Left lung (tissue), 14 donors: ENCODE measurements at places on chromosomes 12 and 14. TPM values are rescaled to one million over a fixed set of nuclear protein-coding genes. Genes with fewer than 3 reads are reported as not detected.
A peak's percentile ranks its signal among the peaks of the same experiment; 100 is the strongest.

GRCh38 chr12:130031571-130032189, 127.9 kb upstream of the TMEM132D start:
- DNase-seq, result no peak
- no peaks in the 10 kb centered on the region for H3K36me3 ChIP-seq
- no peak overlapping the region for H3K4me3 ChIP-seq
- no peak overlapping the region for H3K27ac ChIP-seq

DNA sequence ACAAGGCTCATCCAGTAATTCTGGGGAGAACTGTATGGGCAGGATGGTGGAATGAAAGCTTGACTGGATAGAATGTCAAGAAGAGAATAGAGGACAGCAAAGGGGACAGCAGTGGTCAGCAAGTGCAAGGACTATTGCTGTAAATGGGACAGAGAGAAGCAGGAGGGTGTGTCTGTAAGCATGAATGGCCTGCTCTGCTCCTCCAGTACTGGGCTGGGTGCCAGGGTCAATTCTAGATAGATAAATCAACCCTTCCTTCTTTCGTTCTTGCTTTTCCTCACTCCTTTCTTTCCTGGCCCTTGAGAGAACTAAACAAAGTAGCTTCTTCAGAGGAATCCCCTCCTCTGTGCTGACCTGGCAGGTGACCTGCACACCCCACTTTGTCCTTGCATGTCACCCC, 1019.2 kb downstream of the BCL11B start:
- no peaks in the 10 kb centered on the region for H3K27me3 ChIP-seq
- no peaks in the 10 kb centered on the region for H3K4me1 ChIP-seq
- no peaks in the 10 kb centered on the region for H3K36me3 ChIP-seq
- H3K4me3 ChIP-seq, result no peak overlapping the region

The BTBD6 gene
- 42.6 TPM for polyA plus RNA-seq

- no peaks in the 10 kb centered on the region for H3K4me1 ChIP-seq
- no peaks in the 10 kb centered on the region for H3K27me3 ChIP-seq
- H3K36me3 ChIP-seq, result no peaks in the 10 kb centered on the region
- H3K4me3 ChIP-seq, result no peak overlapping the region
- H3K27ac ChIP-seq, result no peak overlapping the region
Observed at GRCh38 chr14:61992139-61992538, 229.9 kb downstream of the SNAPC1 start.

- H3K36me3 ChIP-seq, result no peaks in the 10 kb centered on the region
- peaks cover 46% of the 10 kb centered on the region for H3K27me3 ChIP-seq
- H3K4me3 ChIP-seq, result no peak overlapping the region
- H3K27ac ChIP-seq, result no peak overlapping the region
- H3K4me1 ChIP-seq, result no peaks in the 10 kb centered on the region
- no peak for DNase-seq
Observed at GRCh38 chr12:109830718-109831117, 2.5 kb downstream of the TRPV4 start.

The DBX2 gene
- polyA plus RNA-seq, result not detected

DNA sequence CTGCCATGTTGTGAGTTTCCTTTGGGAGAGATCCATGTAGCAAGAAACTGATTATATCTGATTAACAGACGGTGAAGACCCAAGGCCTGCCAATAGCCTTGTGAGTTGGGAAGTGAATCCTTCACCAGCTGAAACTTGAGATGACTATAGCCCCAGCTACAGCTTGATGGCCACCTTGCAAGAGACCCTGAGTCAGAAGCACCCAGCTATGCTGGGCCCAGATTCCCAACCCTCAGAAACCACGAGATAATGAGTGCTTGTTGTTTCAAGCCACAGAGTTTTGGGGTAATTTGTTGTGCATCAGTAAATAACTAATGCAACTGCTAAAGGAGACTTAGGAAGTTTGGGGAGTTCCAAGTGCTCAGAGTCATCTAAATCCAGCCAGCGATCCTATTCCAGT, 80.3 kb downstream of the AVPR1A start:
- no peak overlapping the region for H3K27ac ChIP-seq
- no peak overlapping the region for H3K4me3 ChIP-seq
- H3K27me3 ChIP-seq, result no peaks in the 10 kb centered on the region
- no peak for DNase-seq
- no peaks in the 10 kb centered on the region for H3K4me1 ChIP-seq

The GZMB gene
- 1.3 TPM for polyA plus RNA-seq

DNA sequence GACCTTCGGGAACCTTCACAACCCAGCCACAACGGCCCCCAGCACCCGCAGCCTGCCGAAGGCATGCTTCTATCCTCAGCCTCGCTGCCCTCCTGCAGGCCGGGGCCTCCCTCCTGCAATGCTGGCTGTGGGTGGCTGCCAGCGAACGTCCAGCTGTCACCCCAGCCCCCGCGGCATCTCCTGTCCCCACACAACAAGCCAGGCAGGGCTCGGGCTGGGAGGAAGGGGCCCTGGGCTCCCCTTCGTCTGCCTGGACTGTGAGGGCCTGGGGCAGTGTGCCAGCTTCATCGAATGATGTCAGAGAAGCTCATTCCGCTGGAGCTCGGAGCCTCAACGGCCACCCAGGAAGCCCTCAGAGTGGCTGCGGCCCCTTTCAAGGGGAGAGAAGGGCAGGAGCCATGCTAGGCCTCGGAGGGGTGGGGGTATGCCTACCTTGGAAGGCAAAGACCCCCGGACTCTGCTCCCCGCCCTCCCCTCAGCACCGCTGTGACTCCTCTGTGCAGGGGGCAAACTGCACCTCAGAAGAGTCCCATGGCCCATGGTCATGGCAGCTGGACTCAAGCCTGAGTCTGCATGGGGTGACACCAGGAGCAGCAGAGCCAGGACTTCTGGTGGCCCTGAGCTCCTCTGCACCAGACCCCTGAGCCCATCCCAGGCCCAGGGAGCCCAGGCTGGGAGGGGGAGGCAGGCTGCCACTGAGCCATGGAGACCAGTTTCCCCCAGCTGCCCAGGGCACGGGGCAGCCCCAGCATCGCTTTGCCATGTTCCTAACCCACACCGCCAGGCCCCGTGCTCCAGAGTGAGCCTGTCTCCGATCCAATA, 24.7 kb upstream of the C14orf180 start:
- no peaks in the 10 kb centered on the region for H3K4me1 ChIP-seq
- no peaks in the 10 kb centered on the region for H3K27me3 ChIP-seq
- no peaks in the 10 kb centered on the region for H3K36me3 ChIP-seq
- DNase-seq, result peak; percentile 80
- H3K4me3 ChIP-seq, result no peak overlapping the region

The TAS2R8 gene
- polyA plus RNA-seq, result not detected

DNA sequence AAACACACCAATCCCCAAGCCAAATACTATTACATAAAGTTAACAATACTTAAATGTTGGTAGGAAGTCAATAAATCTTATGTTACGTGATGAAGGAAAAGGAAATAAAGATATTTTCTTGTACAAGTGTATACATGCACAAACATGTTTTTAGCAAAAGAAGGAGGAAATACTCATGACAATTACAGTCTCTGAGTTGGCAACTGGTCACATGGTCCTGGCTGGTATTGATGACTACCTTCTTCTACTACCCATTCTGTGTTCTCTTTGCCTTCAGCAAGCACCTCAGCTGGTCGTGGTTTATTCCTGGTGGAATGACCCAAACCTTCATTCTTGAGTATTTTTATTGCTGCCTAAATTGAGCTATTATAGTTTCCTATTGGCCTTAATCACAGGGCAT, 84.8 kb downstream of the PLBD1 start:
- DNase-seq, result no peak
- no peak overlapping the region for H3K27ac ChIP-seq
- no peaks in the 10 kb centered on the region for H3K36me3 ChIP-seq
- H3K4me3 ChIP-seq, result no peak overlapping the region
- no peaks in the 10 kb centered on the region for H3K4me1 ChIP-seq

- DNase-seq, result no peak
- no peak overlapping the region for H3K4me3 ChIP-seq
- peaks cover 27% of the 10 kb centered on the region for H3K4me1 ChIP-seq
- no peaks in the 10 kb centered on the region for H3K27me3 ChIP-seq
Observed at GRCh38 chr14:24674204-24674970, 40.4 kb upstream of the GZMB start.

- H3K27me3 ChIP-seq, result no peaks in the 10 kb centered on the region
- no peak for DNase-seq
- no peak overlapping the region for H3K27ac ChIP-seq
- H3K36me3 ChIP-seq, result no peaks in the 10 kb centered on the region
Observed at GRCh38 chr14:67645414-67645813, 25.7 kb downstream of the ARG2 start.

The LRP1-AS gene
- polyA plus RNA-seq, result 0.24 TPM

GRCh38 chr14:102378830-102379229, 16.1 kb downstream of the TECPR2 start:
- no peak overlapping the region for H3K27ac ChIP-seq
- DNase-seq, result no peak
- H3K4me3 ChIP-seq, result no peak overlapping the region
- no peaks in the 10 kb centered on the region for H3K27me3 ChIP-seq

DNA sequence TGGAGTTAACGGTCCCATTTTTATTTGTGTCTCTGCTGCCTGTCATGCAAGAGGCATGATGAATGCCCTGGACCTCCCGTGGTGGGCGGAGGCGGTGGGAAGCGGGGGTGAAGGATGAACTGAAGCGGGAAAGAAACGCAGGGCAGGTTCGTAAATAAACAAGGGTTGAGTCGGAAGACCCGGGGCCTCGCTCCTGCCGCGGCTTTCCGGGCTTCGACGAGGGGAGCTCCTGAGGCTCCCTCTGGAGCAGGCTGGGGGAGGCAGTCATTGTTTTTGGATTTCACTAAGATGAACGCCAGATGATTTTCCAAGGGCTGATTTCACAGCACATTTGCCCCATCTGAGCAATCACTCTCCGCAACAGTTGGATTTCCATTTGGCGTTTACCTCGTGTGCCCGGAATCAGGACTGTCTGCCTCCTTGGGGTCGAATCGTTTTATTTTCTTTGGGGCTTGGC, 130.2 kb downstream of the SLC38A6 start:
- H3K4me3 ChIP-seq, result no peak overlapping the region
- H3K27ac ChIP-seq, result no peak overlapping the region
- no peak for DNase-seq
- peaks cover 5% of the 10 kb centered on the region for H3K4me1 ChIP-seq

DNA sequence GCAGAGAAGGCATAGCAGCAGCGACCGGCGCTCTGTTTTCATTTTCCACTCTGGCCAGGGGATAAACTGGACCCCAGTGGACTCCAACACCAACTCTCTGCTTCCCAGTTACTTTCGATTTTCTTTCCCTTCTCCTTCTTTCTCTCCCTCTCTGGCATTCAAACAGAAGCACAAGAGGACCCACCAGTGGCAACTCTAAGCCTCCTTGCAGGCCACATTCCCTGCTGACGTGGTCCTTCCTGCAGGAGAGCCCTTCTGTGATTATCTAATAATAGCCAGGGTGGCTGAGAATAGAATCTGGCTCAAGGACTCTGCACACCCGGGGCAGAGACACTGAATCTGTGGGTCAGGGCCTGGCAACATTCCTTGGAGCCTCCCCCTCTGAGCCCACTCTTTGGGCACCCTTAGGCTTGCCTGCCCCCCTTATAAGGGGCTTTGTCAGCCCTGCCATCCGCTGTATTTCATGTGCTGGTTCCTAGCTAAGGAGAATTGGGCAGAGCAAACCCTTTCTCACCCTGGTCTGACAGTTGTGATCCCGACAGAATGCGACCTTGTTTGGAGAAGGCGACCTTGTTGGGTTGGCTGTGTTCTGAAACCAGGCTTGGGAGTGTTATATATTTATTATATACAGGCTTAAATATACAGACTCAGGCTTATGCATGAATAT, 8.2 kb upstream of the HOXC6 start:
- peaks cover 90% of the 10 kb centered on the region for H3K27me3 ChIP-seq
- no peak overlapping the region for H3K27ac ChIP-seq
- DNase-seq, result no peak
- H3K4me3 ChIP-seq, result no peak overlapping the region
- H3K4me1 ChIP-seq, result no peaks in the 10 kb centered on the region

- H3K36me3 ChIP-seq, result no peaks in the 10 kb centered on the region
- H3K4me3 ChIP-seq, result no peak overlapping the region
- H3K27me3 ChIP-seq, result peaks cover 9% of the 10 kb centered on the region
- DNase-seq, result no peak
- H3K27ac ChIP-seq, result no peak overlapping the region
Observed at GRCh38 chr12:75714462-75715322, 203.3 kb upstream of the KRR1 start.

- H3K36me3 ChIP-seq, result no peaks in the 10 kb centered on the region
- H3K27ac ChIP-seq, result no peak overlapping the region
- no peaks in the 10 kb centered on the region for H3K4me1 ChIP-seq
- H3K4me3 ChIP-seq, result no peak overlapping the region
Observed at GRCh38 chr12:63400718-63401117, 249.7 kb upstream of the AVPR1A start.
